Upper lobe of left lung (tissue), 6 donors: ENCODE measurements at places on chromosomes 2 and 18. TPM values are rescaled to one million over a fixed set of nuclear protein-coding genes. Genes with fewer than 3 reads are reported as not detected.
A peak's percentile ranks its signal among the peaks of the same experiment; 100 is the strongest.

- DNase-seq = no peak
Observed at GRCh38 chr2:160267022-160267421, 67.0 kb upstream of the ITGB6 start.

- no peak for DNase-seq
Observed at GRCh38 chr2:60460577-60461420, 92.7 kb downstream of the BCL11A start.

- DNase-seq = no peak
Observed at GRCh38 chr2:173491418-173491817, 136.7 kb downstream of the CDCA7 start.

DNA sequence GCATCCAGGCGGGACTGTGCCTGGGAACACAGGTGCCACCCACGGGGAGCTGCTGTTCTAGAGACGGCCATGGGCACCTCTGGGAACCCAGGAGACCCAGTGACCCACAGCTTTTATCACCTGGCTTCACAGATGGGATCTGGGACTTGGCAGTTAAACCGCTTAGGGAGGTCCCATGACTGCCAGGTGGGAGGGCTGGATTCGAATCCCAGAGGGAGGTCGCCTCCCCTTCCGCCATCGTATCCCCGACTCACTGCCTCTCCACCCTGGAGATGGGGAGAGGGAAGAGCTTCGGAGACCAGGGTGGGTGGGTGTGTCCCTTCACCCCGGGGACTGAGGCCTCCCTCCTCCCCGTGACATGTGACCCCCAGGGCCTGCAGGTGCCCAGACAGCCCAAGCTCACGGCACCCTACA is 169.4 kb downstream of the RTP5 start:
- peak; percentile 22 for DNase-seq

DNA sequence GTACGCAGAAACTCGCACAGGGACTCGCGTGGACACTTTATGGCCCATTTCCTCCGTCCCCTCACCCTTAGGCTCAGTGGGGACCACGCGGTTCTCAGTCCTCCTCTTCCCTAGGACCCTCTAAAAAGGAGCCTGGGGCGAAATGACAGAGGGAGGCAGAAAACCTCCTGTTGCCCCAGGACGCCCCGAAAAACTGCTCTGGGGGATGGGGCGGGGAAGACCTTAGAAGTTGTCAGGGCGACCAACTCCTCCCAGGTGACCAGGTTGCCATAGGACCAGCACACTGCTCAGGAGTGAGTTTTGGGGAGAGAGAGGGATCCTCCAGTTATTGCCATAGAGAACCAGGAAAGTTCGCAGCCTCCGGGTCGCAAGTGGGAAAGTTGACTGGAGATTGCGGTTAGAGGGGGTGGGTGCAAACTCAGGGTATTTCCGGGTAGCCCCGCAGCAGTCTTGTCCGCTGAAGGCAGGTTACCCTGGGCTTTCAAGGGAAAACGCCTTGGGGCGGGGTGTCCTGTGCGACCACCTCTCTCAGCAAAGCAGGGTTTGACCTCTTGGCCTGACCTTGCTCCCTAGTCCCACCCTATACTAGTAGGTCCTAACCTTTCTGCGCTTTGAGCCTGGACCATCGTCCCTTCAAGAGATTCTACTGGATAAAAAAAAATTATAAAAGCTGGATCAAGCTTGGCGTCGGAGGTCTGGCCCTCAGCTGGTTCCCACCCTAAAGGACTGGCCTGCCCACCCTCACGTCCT is 7.8 kb upstream of the PAX3 start:
- DNase-seq = no peak

GRCh38 chr2:109478906-109479493 is 134.8 kb downstream of the SEPTIN10 start:
- no peak for DNase-seq

GRCh38 chr2:223032187-223033142 is 19.5 kb upstream of the KCNE4 start:
- DNase-seq = no peak

GRCh38 chr2:175111200-175111657 is 56.8 kb downstream of the ATF2 start:
- DNase-seq = no peak

GRCh38 chr18:40380686-40381439 is 1574.2 kb upstream of the PIK3C3 start:
- DNase-seq = no peak

DNA sequence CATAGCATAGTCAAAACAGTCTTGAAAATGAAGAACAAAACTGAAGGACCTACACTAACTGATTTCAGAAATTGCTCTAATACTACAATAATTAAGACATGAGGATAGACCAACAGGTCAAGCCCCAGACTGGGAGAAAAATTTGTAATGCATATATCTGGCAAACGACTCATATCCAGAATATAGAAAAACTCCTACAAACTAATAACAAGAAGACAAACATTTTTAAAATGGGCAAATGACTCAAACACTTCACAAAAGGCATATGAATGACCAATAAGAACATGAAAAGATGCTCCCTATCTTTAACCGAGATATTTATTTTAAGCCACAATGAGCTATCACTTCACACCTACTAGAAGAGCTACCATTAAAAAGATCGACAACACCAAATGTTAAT is 14.2 kb downstream of the TGFBRAP1 start:
- DNase-seq = no peak

- DNase-seq = no peak
Observed at GRCh38 chr2:121170577-121170976, 114.4 kb downstream of the TFCP2L1 start.

- no peak for DNase-seq
Observed at GRCh38 chr2:45627911-45628310, 16.8 kb upstream of the SRBD1 start.

GRCh38 chr2:127558911-127559310 is 23.4 kb downstream of the MYO7B start:
- no peak for DNase-seq

- DNase-seq = peak; percentile 89
Observed at GRCh38 chr2:27494944-27495554, at the start of gene FNDC4. TSS of gene FNDC4 (minus strand) at chr2:27495200. CDS start at chr2:27494679, 521 bp downstream.

GRCh38 chr2:150997066-150997465 is 264.6 kb downstream of the RBM43 start:
- no peak for DNase-seq

GRCh38 chr2:225773148-225773547 is 373.6 kb downstream of the NYAP2 start:
- no peak for DNase-seq

GRCh38 chr18:75200071-75200470 is 8.9 kb downstream of the PTGR3 start:
- no peak for DNase-seq

DNA sequence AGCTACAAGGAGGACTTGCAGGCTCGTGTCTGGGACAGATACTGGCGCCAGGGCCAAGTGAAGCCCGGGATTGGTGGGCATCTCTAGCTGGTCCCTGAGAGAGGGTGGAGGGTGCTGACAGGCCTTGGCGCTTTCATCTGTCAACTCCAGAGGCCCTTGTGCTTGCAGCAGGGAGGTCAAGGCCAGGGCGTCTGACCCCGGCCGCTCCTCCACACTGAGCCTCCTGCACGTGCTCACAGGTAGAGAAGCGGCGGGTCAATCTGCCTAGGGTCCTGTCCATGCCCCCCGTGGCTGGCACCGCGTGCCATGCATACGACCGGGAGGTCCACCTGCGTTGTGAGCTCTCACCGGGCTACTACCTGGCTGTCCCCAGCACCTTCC is 9.5 kb downstream of the CAPN10 start:
- peak; percentile 54 for DNase-seq

GRCh38 chr2:205593891-205594290 is 88.4 kb upstream of the NRP2 start:
- no peak for DNase-seq

- DNase-seq = no peak
Observed at GRCh38 chr2:197217541-197217940, 93.0 kb downstream of the ANKRD44 start.

- DNase-seq = no peak
Observed at GRCh38 chr2:20222769-20223406, 2.0 kb downstream of the SDC1 start.

DNA sequence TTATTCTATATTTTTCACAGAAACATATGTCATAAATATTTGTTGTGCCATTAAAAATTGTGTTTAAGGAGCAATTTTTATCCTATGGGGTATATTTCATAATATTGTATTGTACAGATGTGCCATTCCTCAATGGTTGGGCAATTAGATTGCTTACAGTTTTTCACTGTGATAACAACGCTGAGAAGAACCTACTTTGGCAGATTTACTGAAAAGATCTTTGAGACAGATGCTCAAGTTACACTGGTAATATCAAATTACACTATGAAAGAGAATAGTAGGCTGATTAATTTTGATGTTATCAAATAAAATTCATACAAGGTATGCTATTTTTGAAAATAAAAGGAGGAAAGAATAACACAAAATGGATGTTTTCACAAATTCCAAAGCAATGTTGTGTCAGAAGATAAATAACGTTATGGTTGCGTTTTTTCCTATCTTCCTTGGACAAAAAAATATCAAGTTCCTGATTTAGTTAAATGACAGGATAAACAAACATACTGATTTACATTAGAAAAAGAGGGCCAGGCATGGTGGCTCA is 335.1 kb upstream of the ZNF521 start:
- no peak for DNase-seq

- no peak for DNase-seq
Observed at GRCh38 chr18:68960355-68960754, 162.5 kb downstream of the CCDC102B start.

DNA sequence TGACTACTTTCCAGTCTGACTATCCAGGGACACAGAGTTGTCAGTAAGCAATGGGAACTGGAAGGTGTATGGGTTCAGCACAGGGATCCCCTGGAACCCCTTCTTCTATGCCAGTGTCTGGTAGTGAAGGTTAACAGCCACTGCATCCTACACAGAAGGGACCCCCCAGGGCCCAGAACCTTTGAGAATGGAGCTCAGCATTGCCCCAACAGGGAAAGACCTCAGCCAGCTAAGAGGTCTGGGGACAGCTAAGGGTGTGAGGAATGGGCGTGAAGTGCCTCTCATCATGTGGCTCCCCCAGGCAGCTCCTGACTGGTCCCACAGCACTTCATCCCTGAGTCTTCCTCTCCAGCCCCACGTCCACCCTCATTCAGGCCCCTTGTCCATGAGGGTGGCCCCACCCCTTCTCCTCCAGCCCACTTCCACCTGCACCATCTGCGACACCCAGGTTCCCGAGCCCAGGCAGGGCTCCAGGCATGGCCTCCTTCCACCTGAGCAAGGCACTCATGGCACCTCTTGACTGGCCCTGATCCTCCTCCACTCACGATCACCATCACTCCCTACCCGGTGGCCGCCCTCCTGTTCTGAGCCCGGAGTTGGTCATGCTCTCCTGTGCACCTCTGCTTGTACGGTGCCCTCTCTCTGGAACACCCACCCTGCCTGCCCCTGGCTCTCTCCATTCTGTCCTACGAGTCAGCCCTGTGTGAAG is 77.1 kb downstream of the SFXN5 start:
- no peak for DNase-seq

DNA sequence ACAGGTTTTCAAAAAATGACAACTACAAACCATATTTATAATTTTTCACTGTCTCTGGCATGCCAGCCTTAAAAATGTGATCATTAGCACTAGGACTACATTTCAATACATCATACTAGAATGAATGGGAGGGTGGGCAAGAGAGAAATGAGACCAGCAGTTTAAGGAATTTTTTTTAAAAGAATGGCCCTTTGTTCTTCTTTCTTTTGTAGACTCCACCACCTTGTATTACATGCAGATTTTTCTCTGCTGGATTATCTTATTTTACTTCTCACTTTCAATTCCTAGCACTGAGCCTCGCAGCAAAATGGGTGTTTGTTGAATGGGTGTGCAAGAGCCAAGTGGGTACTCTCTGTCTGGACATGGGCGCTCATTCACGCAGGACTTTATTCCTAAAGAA is 39.9 kb downstream of the FRZB start:
- DNase-seq = no peak

DNA sequence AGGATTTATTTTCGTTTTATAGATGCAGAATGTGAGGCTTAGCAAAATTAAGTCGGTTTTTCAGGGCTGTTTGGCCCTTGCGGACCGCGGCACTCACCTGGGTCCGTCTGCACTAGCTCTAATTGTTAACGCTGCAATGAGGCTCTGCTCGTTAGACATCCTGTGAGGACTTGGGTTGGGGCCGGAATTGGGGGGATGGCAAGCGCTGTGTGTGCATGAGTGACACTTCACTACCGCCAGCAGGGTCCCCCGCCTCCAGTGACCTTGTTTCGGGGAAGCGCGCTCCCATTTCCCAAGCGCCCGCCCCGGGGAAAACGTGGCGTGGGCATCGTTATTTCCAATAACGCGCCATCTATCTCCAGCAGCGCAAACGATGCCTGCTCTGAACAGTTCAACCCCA is 54.2 kb downstream of the KCNG2 start:
- no peak for DNase-seq

DNA sequence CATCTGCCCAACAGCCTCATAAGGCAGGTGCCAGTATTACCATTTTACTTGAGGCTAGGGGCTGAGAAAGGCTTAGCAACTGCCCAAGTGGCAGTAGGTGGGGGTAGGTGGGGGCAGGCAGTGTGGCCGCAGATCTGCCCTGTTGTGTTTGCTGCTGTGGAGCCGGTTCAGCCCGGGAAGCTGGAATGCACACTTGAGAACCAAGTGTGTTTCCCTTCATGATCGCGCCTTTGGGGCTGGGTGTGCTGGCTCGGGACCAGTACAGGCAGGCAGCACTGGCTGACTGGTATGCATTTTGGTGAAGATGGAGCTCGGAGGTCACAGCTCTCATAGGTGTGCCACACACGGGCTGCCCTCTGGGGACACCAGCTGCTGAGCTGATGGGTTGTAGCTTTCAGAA is 85.1 kb downstream of the CABLES1 start:
- DNase-seq = no peak

Gene HOXD12
- not detected for total RNA-seq

Gene LINC00305
- not detected for total RNA-seq

Gene IL36G
- total RNA-seq = not detected

Gene EVX2
- not detected for total RNA-seq

Gene REEP1
- 5.5 TPM for total RNA-seq

Gene ALK
- total RNA-seq = 0.17 TPM

Gene NTSR2
- not detected for total RNA-seq

Gene RAB17
- 171 TPM for total RNA-seq

Gene GCA
- total RNA-seq = 37.4 TPM

Gene TMEM37
- 9.3 TPM for total RNA-seq

Gene TUBA4B
- 2.7 TPM for total RNA-seq

Gene ADAM17
- 71.0 TPM for total RNA-seq

Gene C2orf68
- 24.6 TPM for total RNA-seq

Gene C2orf74
- 16.5 TPM for total RNA-seq

Gene SCYGR4
- not detected for total RNA-seq

Gene LOXL3
- total RNA-seq = 3.6 TPM

Gene NEU2
- total RNA-seq = not detected

Gene MSTN
- not detected for total RNA-seq

Gene POTEJ
- not detected for total RNA-seq
